ENCODE measurements at places on chromosomes 1 and 21.

- no peak for DNase-seq
Measured at GRCh38 chr1:1939296-1940122, 20.4 kb upstream of the TMEM52 start.

DNA sequence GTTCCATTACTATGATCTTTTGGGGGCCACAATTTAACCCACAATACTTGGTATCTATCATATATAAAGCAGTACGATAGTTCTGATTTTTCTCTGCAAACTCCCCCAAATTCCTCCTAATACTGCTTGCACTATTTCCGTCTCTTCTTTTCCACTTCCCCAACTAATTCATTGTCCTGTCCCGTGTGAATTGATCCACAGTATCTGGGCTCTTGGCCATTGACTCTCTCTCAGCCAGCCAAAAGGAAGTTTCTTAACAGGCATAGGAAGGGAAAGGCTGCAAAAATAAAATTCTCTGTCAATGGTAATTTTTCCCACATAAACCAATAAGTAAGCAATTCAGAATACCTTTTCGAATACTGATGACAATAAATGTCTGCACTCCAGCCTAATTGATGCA is 91.7 kb upstream of the DSCAM start:
- no peak for DNase-seq

GRCh38 chr1:202616355-202616915 is 93.8 kb downstream of the SYT2 start:
- DNase-seq, result no peak

DNA sequence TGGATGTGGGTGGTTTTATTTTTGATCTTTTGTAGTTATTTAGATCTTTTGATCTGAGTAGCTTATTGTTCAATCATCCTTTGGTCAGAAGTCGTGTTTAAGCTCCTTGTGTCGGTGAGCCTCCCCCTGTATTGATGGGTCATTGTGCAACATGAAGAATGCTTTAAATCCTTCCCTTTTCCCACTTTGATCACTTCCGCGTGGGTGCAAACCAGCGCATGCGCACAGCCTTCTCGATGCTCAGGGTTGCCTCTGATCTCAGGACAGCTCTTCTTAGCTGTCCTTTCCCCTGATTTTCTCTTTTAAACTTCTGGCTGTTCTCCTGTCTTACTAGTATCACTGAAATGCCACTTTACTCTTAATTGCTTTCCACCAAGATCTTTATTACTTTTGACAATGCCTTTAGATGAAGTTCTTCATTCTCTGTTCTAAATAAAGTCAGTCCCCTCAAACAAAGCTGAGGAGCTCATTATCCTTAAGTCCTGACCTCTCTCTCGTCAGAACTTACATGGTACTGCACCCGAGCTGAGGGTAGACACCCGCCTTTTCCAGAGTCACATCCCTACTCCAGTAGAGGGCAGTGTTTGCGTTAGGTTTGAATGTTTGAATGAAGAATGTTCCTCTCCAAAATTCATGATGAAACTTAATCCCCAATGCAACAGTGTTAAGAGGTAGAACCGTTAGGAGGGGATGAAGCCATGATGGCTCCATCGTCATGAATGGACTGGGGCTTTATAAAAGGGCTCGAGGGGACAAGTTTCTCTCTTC is 547.9 kb upstream of the TMPRSS15 start:
- peak; percentile 1 for DNase-seq

- DNase-seq, result no peak
Measured at GRCh38 chr1:234658138-234658537, 48.2 kb upstream of the IRF2BP2 start.

DNA sequence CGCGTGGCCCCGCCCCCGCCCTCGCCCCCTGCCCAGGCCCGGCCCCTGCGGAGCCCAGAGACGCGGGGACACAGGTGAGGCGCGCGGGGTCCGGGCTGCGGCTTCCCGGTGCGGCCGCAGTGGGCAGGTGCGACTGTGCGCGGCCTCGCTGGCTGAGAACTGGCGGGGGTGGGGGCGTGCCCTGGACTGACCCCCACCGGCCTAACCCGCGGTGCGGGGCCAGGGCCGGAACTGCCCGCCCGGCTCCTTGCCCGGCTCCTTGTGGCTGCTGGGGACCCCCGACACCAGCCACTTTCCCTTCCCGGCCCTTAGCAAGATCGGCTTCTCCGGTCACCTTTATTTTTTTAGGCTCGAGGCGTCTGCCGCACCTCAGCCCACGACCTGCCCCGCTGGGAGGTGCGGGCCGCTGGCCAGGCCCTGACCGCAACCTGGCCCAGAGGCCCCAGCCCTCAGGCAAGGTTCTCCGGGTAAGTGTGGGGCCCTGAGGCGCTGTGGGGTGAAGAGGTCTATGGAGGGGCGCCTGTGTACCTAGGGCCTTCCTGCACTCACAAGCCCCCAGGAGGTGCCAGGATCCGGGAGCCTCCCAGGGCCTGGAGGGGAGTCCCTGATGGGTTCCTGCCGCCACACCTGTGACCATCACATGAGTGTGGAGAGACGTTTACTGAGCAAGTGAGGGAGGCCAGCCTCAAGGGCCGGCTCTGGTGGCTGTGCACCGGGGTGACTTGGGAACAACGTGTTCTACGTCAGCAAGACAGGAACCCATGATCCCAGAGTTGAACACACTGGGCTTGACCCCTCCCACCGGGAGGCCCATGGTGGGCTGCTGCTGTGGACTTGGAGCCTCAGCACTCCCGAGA is at the start of gene SMIM1:
SMIM1 (plus strand) TSS at position 35 of the 857 bp plus-strand sequence. CDS start 2,625 bp downstream, outside the sequence.
- DNase-seq, result no peak

DNA sequence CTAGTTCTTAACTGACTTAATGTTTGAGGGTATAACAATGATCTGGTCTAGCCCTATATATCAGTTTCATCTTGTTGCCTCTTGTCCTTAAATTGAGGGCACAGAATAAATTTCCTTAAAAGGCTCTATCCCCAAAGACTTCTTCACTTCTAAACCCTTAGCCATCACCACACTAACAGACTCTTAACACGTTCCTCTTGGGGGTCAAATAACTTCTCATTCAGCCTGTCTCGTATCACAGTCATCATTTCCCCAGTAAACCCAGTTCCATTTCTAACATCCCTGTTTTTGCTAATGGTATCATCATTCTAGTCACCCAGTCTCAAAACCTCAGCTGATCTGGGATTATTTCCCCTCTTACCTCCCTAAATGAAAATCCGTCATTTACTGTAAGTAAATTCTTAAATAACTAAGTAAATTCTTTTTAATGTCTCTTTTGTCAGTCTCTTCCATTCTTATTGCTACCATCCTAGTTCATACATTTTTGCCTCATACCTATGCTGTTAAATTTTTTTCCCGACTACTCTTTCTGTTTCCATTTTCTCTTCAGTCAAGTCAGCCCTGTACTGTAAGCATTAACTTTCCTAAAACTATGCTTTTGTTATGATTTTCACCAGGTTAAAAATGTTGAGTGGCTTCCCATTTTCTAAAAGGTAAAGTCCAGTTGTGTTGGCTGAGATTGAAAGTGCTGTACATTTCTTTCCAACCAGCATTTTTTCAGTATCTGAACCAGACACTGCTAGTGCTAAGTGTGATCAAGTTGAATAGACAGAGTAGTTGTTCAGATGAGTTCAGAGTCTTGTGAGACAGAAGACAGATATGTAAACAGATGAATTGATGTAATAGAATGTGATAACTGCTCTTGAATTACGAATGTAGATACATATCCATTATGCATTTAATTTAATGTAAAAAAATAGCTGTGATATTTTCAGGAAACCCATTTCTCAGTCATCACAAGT is 6.9 kb downstream of the CTTNBP2NL start:
- DNase-seq, result no peak

DNA sequence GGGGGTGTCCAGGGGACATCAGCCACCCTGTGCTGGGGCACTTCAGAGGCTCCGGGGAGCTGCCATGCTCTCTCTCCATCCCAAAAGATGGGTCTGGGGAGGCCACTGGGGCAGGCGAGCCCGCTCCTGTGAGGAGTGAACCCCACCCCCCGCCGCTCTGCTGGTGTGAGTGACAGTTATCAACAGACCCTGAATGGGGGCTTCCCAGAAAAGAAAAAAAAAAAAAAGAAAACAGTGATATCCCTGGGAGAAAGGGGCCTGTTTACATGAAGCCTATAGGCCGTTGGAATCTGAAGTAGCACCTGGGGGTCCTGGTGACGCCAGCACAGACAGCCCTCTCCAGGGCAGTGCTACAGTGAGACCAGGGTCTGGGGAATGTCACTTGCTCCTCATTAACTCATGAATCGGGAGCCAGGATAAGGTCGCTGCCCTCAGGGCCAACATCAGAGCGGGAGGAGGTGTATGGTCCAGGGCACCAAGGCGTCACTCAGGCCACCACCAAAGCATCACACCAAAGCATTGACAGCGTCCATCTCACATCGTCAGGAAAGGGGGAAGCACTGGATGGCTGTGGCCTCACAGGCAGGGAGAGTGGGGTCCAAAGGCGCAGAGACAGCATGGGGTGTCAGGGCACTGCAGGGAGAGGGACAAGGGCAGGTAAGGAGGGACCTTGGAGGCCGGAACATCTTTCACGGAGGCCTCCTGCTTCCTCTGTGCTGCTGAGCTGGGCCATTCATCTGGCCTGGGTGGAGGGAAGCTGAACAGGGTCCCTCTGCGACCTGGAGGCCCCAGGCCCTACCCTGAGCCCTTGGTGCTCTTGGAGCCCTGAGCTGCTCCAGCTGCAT is 8.4 kb upstream of the NPHP4 start:
- DNase-seq, result no peak

DNA sequence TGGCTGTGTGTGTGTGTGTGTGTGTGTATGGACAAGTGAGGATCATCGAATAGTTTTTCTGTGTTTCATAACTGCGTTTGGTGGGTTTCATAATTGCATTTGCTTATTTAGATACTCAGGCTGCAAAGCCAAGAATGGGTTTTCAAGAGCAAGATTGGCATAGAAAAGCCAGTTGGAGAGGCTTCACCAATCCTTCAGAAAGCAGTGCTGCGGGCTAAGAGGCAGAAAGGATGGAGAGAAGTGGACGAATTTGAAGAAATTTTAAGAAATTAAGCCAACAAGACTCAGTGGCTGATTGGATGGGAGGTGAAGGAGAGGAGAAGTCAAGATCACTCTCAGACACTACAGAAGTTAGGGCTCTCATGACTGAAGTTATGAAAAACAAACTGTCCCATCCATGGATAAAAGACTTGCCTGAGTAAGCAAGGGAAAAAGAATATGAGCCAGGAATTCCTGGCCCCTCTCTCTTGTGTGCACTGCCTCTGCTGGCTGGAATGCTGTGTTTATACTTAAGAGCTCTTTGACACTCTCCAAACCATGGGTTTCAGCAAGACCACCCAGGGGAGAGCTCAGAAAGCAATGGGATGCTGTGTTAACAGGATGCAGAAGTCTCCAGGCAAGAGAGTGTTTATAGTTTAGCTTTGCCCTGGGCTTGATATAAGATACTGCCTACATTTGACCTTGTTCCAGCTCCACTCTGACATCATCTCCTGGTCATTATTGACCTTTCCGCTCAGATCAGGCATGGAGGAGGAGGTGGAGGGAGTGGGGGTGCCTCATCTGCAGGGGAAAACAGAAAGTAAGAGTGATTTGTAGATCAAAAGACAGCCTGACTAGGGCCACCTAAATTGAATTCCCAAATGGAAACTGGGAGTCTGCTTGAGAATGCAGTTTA is 232.0 kb upstream of the PLXNA2 start:
- DNase-seq, result no peak

- DNase-seq, result no peak
Measured at GRCh38 chr1:152481869-152482664, 28.5 kb upstream of the LCE5A start.

GRCh38 chr1:108646648-108647269 is 14.1 kb downstream of the HENMT1 start:
- no peak for DNase-seq

DNA sequence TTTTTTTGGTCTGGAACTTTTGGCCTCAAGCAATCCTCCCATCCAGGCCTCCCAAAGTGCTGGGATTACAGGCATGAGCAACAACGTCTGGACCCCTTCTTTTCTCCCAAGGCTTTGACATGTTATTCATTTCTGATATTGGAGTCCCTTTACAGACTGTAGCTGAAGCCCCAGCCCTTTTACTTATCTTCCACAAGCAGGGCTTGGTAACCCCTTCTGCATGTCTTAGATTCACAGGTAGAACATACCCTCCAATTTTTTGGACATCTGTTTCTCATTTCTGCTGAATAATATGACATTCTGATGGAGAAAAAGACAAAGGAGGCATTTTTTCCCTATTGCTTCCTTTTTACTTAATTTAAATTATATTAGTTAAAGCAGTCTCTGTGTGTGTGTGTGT is 39.2 kb upstream of the RGS21 start:
- no peak for DNase-seq

GRCh38 chr1:211732293-211732980 is 57.0 kb upstream of the NEK2 start:
- no peak for DNase-seq

DNA sequence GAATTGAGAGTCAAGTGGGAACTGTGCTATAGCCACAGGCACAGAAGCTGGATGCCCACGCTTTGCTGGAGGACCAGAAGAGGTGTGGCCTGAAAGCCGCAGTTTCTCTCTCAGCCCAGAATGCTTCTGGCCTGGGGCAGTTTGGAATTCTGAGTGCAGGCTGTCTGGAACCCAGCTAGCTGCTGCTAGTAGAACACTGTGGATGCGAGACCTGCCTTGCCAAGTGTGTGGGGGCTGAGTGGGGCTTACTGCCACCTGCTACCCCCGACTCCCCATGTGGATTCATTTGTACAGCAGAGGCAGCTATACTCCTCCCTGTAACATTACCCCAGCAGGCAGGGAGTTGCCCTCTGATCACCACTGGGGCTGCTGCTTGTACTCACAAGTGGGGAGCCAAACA is 12.2 kb downstream of the ADAMTS1 start:
- no peak for DNase-seq

GRCh38 chr1:111517469-111518225 is 14.2 kb upstream of the ADORA3 start:
- no peak for DNase-seq

DNA sequence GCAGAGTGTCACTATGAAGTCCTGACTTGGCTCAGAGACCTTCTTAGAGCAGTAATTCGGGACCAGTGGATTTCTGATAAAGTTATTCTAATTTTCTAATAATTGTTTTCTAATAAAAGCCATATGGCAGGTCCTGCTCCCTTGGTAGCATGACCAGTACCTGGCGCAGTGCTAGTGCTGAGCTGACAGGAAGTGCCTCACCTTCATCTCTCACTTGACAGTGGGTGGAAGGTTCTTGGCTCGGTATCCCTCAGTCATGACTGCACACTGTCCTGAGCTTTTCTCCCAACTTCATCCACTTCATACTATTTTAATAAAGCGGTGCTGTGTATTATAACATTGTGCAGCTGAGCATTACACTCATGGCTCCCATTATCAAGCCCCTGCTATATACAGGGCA is 14.1 kb downstream of the VANGL1 start:
- no peak for DNase-seq

- DNase-seq, result no peak
Measured at GRCh38 chr1:39385067-39385988, 106.1 kb upstream of the BMP8A start.

All from Panc1 (cell line).